ENCODE measurements at places on chromosomes 1 and 21.

- no peak for DNase-seq
Observed at GRCh38 chr1:58401991-58402390, 144.5 kb downstream of the OMA1 start.

GRCh38 chr1:160675641-160676410 lies 29.0 kb upstream of the SLAMF1 start:
- peak; percentile 79 for DNase-seq

GRCh38 chr1:70847013-70847412 lies 200.6 kb downstream of the PTGER3 start:
- no peak for DNase-seq

- DNase-seq, result no peak
Observed at GRCh38 chr1:94142022-94142421, 21.1 kb upstream of the ABCA4 start.

DNA sequence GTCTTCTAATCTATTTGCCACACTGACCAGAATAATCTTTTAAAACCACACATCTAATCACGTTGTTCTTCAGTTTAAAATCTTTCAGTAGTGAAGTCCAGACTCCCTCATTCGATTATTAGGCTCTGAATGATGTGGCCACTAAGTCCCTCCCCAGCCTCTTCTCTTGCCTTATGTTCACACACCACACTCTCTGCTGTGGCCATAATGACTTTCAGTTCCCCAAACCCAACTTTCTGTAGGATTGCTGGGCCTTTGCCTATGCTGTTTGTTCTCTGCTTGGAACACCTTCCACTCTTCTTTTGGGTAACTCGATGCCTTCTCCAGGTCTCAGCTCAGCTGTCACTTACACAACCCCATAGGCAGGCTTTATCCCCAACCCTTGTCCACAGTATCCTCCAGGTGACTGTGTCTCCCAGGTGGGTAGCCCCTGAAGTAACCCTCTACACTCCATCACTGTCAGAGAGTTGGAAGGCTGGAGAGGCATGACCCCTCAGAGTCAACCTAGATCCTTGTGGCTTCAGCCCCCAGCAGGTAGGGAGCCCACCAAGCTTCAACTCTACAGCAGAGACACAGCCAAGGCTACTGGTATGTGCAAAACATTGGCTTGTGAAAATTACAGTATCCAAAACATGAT lies 8.4 kb upstream of the SLC37A1 start:
- DNase-seq, result no peak

- no peak for DNase-seq
Observed at GRCh38 chr1:181075766-181076350, 12.6 kb upstream of the IER5 start.

GRCh38 chr1:173532237-173532636 lies 55.1 kb downstream of the PRDX6 start:
- no peak for DNase-seq

DNA sequence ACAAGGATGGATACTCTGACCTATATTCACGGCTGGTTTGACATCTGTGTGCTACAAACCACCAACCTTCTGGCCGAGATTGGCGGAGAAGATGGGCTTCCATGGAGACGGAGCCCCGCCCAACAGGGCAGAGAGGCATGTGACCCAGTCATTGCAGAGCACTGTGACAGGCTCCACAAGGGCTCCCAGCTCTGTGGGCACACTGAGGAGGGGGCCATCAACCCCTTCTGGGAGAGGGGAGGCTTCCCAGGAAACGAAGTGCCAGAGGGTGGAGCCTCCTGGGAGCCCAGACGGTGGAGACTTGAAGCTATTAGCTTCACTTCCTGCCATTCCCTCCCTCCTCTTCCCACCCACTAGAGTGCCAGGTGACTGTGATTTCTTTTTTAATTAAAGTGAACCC lies 71.6 kb upstream of the IFFO2 start:
- no peak for DNase-seq

DNA sequence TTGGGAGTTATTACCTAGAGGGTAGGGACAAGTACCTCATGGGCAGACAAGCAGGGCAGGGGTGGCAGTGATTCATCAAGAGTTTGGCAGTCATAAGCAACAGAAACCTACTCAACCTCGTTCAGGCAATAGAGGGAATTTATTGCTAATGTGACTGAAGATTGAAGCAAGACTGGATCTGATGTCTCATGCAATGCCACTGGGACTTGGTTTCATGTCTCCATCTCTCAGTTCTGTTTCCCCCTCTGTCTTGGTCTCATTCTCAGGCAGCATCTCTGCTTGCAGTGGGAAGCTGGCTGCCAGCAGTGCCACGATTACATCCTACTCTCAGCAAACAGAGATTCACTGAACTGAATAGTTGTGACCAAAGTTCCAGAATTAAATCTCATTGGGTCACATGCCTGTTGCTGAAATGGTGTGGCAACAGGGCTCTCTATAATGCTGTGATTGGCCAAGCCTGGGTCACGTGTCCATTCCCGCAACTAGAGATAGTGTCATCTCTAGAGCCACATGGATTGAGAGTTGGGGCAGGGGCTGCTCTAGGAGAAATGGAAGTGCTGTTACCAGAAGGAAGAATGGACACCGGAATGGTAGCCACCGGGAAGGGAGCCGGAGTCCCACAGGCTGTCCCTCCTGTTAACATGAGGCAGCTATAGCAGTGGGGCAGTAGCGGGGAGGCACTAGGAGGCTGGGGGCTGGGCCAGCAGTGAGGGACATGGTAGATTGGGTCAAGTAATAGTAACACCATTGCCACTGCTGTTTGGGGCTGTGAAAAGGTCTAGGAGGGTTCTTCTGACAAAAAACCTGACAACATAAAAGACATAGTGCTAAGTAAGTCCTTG lies 3.9 kb upstream of the CDC42 start:
- DNase-seq, result no peak
